COLO829 (cell line): ENCODE measurements at places on chromosomes 12 and 14.

DNA sequence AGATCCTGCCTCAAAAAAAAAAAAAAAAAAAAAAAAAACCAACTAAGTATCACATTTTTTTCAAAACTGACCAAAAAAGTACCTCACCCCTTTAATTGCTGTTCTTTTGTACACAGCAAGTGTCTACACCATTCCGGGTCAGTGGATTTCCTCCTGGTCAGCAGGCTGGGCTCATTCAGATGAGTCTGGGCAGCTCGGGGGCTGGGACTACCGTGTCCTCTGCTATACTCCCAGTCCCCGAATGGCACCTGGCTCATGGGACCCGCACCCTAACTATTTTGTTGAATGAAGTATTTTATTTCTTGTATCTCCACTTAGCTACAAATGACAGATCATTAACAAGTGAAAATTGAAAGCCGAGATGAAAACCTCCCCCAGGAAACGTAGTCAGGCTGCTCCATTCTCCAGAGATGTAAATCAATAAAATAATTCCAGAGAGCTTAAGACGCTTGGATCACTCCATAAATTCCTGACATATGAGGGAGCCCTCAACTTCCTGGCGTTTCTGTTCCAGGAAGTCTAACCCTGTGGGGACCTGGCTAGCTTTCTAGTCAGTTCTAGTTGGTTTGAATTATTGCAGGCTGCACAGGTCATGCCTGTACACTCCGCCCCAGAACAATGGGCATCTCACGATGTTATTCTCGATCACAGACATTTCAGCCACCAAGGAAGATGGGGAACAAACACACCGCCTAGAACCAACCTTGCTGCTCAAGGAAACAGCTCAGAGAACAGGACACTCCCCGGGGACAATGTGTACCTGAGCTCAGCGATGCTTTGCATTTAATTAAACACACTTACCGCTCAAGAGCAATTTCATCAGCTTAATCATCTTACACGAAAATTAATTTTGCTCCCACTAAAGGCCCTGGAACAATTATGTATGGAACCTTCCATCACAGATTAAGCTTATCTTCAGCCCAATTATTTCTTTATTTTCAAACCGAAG lies 76.3 kb downstream of the RIMBP2 start:
- DNase-seq, result no peak

DNA sequence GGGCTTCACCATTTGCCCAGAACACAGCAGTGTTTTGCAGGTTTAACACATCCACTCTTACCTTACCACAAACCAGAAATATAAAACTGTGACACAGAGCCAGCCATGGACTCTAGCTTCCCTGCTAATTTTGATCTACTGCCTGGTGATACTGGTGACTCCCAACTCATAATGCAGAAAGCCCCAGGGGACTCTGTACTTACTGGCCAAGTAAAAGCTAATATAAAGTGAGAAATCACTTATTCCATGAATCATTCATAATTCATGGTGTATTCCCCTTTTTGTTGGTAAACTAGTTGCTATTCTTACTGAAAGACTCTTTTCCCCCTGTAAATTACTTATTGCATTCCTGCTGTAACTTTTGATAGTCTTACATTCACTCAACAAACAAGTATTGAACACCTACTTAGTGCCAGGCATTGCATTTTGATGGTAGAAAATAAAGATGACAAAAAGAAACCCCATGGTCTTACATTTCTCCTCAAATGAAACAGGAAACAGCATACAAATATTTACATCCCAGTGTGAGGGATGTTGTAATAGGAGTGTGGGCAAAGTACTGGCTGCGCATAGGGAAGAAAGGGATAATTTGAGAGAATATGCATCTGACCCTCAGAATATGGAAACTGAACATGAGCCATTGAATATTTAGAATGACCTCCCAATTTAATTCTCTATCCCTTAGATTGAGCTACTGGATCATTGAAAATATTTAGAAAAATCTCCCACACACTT lies 279.6 kb downstream of the PDZRN4 start:
- no peak for DNase-seq

DNA sequence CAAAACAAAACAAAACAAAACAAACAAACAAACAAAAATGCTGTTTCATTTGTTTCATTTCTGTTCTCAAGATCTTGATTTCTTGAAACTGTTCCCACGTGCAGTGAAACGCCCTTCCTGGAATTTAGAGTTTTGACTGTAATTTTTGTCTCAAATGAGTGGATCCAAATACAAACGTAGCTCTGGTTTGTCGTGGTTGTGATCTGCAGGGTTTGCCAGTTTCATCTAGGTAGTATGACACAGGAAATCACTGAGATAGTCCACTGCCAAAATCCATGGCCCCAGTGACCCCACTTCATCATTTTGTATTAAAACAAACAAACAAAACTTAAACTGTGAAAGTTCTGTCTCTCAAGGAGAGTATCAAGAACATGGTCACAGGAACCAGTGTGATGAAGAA lies 838.6 kb downstream of the BCL11B start:
- no peak for DNase-seq

DNA sequence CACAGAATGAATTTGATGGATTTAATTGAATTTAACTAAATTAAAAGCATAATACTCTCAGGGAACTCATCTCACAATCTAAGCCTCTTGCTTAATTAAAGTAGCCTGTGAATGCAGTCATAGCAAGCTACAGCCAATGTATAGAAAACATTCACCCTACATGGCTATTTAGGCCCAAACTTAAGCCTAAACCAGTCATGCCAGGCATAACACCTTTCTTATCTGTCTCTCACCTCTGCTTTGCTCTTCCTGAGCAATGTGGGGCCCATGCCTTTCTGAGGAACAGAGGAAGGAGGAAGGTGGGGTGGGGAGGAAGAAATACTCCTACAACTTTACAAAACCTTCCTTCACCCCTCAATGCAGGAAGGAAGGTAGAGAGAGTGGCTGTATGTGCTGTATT lies 29.1 kb downstream of the IFNG-AS1 start:
- no peak for DNase-seq
